ENCODE measurements at places on chromosomes 6 and 20.

- DNase-seq: no peak
Observed at GRCh38 chr6:147467428-147467827, 41.1 kb upstream of the SAMD5 start.

DNA sequence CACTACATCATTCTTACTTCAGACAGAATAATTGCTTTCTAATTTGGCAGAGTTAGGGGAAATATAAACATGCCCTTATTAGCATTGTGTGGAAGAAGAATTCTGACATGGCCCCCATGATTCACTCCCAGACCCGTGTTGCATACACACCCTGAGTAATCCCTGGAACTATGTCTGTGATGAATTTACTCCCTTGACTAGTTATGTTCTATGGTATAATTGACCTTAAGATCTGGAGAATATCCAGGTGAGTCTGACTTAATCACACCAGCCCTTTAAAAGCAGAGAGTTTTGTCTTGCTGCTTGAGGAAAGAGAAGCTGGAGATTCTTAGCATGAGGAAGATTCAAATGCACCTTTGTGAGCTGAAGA is 262.9 kb downstream of the SOX4 start:
- DNase-seq: no peak

DNA sequence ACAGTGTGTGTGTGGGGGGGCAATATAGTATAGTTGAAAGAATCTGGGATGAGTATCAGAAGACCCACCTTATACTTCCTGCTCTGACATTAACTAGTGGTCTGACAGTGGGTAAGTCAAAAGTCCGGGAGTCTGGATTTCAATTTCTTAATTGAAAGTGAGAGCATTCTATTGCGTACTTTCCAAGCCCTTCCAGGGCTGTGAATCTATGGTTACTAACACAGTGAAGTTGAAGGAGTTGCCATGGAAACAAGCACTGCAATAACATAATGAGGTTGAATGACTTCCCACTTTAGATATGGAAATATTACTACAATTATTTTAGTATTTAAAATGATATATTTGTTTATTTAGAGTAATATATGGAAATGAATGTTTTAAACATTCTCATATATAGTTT is 80.2 kb downstream of the MLIP start:
- no peak for DNase-seq

DNA sequence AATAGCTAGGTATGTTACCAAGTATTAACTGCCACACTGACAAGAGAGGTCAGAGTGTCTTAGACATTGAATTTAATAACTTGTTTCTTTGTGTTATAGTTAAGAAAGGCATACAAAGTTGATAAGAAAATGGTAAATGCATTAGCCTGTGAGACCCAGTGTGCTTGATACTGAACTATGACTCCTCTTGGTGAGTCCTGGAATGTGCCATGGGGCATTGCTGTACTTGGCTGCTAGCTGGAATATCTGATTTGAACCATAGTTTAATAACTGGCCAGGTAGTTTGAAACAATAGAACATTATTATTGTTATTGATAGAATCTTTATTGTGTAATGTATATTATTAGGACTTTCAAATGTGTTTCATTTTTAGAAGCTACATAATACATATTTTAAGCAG is 70.0 kb downstream of the ZFAND3 start:
- no peak for DNase-seq

DNA sequence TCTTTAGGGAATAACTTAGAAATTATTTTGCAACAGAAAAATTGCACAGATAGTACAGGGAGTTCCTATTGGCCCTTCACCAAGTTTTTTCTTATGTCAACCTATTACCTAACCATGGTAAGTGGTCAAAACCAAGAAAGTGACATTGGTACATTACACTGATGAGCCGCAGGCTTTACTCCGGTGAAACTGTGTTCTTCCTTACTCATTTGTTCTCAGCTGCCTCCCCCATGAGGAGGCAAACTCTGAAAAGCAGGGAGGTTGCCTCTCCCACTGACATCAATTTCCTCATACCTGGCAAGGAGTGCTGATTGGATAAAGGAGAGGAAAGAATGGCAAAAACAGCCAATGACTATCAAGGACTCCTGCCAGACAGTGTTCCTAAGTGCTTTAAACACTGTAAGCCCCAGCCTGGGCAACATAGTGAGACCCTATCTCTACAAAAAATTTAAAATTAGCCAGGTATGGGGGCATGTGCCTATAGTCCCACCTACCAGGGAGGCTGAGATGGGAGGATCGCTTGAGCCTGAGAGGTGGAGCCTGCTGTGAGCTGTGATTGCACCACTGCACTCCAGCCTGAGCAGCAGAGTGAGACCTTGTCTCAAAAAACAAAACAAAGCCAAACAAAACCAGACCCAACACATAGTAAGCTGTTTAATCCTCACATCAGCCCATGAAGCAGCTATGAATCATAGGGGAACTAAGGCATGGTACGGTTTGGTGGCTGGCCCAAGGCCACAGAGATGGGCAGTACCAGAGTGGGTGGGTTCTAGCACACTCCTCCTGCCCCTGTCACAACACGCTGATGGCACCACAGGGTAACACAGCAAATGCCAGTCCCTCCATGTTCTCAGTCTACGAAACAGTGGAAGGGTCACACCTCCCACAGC is 24.7 kb downstream of the C20orf203 start:
- DNase-seq: no peak

- DNase-seq: no peak
Observed at GRCh38 chr20:35342154-35342769, 50.0 kb upstream of the FAM83C start.

GRCh38 chr6:36961441-36962435 is 7.2 kb downstream of the PI16 start:
- DNase-seq: no peak

- DNase-seq: no peak
Observed at GRCh38 chr6:13074415-13075140, 253.8 kb downstream of the TBC1D7 start.

DNA sequence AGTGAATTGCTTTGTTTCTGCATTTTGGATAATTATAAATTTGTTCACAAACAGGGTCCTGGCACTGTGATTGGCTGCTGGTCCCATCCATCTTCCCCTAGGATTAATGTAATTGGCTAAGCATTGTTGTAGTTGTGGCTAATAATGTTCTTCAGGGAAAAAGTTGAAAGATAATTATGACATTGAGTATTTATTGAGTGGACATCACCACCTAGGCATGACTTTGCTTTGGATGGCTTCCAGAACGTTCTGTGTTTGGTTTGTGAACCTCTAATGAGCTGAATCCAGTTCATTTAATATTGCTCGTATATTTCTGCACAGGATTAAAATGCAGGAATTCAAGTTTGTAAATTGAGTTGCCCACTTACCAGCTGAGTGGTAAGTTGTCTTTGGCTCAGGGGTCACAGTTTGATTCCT is 55.1 kb downstream of the ARID1B start:
- no peak for DNase-seq

DNA sequence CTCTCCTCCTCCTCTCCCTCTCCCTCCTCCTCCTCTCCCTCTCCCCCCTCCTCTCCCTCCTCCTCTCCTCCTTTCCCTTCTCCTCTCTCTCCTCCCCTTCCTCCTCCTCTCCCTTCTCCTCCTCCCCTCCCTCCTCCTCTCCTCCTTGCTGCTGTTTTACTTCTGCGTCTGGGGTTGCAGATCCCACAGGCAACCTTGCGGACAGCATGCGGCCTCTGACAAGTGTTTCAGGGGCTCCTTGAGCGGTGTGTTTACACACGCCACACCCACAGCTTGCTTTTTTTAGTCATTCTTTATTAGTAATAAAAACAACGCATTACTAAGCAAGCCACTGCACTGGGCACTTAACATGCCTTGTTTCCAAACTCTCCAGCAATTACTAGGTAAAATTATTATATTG is 81.9 kb downstream of the TFAP2C start:
- DNase-seq: no peak

- no peak for DNase-seq
Observed at GRCh38 chr6:39496915-39497314, 174.4 kb upstream of the KCNK16 start.

- no peak for DNase-seq
Observed at GRCh38 chr6:38708496-38708895, 5.6 kb upstream of the GLO1 start.

GRCh38 chr6:20565342-20565741 is 31.1 kb downstream of the CDKAL1 start:
- no peak for DNase-seq

- DNase-seq: peak; percentile 35
Observed at GRCh38 chr6:64538722-64539121, 903.1 kb downstream of the PHF3 start.

DNA sequence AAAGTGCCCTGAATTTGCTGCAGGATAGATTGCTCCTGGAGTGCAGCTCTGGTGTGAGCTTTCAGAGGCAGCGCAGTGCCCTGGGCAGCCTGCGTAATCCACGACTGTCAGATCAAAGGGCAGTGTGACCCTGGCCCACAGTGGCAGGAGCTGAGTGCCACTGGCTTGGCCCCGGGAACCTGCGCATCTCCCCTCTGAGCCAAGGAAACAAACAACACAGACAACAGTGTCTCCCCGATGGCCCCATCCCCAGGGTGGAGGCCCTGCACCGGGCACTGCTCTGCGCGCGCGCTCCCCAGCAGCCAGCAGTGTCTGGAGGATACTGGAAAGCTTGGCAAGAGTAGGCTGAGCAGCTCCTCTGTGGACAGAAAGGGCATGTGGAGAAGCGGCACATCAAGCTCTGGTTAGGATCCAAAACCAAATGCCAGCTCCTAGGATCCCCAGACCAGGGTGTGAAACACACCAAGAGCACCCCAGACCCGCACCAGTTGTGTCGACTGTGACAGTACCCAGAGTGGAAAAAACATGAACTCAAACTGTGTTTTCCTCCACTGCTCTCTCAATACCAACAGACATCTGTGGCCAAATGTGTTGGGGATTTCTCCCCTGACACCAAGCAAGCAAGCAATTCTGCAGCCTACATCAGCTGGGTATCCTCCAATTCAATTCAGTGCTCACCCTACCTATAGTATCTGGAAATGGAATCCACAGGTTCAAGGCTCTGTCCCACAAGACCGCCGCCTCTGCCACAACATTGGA is 26.7 kb downstream of the RBCK1 start:
- no peak for DNase-seq

DNA sequence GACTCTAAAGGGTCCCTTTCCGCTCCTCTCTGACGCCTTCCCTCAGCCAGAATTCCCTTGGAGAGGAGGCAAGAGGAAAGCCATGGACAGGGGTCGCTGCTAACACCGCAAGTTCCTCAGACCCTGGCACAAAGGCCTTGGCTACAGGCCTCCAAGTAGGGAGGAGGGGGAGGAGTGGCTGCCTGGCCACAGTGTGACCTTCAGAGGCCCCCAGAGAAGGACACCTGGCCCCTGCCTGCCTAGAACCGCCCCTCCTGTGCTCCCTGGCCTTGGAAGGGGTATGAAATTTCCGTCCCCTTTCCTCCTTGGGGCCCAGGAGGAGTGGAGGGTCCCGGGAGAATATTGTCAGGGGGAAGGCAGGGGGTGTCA is 2.7 kb downstream of the VEGFA start:
- DNase-seq: peak; percentile 33

DNA sequence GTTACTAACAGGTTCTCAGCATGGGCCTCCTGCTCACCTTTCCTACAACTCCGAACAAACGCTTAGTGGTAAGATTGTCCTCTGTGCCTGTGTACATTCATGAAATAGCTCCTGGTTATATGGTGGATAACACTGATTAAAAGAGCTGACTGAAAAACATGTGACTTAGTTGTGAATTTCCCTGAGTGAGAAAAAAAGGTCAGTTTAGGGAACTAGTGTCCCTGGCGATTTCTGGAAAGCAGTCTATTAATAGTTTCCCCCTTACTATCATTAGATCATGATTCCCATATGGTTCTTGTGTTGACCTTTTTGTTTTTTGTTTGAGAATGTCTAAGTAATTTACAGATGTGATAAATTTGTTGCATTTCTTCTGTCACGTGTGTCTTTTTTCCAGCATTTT is 15.6 kb downstream of the SNRPC start:
- DNase-seq: no peak

GRCh38 chr6:143539106-143539505 is 27.6 kb upstream of the FUCA2 start:
- DNase-seq: no peak

DNA sequence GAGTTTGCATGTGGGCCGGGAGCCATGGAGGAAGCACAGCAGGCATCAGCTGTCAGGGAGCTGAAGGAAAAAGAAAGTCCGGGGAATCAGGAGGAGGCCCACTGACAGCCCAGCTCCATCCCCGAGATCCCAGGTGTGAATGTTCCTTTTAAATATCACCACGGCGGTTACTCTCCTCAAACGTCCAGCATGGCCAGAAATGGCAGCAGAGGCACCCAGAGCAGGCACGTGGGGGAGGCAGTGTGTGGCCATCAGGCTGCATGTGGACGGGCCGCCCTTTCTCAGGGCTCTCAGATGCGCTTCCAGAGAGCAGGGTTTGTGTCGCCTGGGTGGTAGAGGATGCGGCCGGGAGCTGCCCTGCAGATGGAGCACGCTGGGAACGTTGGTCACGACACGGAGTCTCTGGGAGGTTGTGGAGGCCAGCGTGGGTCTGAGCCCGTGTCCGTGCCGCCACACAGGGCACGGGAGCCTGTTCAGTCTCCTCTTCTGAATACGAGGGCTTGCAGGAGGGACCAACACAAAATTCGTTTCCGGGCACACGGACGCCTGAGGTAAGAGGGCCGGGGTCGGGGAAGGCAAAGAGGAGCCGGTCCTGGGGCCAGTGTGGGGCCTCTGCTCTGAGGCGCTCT is 45.3 kb upstream of the DACT2 start:
- DNase-seq: no peak

- no peak for DNase-seq
Observed at GRCh38 chr6:158314737-158315136, 2.5 kb downstream of the TULP4 start.

DNA sequence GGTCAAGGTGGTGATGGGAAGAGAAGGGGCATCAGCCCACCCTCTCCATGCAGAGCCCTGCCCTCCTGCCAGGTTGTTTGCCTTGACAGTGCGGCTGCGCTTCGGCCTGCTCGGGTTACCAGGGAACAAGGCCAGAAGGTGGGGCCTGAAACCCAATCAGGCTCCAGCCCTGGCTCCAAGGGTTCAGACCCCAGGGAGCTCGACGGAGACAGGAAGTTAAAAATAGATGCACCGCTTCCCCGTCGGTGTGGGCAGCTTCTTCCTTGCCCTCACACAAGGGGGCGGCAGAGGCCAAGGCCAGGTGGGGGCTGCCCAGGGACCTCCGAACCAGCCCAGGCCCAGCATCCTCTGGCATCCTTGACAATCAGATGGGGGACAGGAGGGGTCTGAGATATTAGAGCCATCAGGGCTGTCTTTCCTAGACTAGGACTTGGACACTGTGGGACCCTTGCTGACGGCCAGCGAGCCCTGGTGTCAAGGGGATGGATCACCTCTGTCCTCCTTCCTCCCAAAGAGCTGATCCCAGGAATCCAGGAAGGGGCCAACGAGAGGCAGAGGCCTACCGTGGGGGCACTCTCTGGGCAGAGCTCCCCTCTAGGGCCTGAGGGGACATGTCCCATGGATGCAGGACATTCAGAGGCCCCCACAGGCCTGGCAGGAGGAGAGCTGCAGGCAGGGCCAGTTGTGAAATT is 65.2 kb downstream of the RIPOR3 start:
- peak; percentile 71 for DNase-seq

- no peak for DNase-seq
Observed at GRCh38 chr6:41338659-41339058, 3.3 kb downstream of the NCR2 start.

Measured in HEK293T (cell line).